Stimulated activated CD8-positive, alpha-beta memory T cell treated with anti-CD3 and anti-CD28 coated beads, Interleukin-7, amount 100 ng/mL, for 4 hours (primary cell): ENCODE measurements at places on chromosomes 3 and 15.

DNA sequence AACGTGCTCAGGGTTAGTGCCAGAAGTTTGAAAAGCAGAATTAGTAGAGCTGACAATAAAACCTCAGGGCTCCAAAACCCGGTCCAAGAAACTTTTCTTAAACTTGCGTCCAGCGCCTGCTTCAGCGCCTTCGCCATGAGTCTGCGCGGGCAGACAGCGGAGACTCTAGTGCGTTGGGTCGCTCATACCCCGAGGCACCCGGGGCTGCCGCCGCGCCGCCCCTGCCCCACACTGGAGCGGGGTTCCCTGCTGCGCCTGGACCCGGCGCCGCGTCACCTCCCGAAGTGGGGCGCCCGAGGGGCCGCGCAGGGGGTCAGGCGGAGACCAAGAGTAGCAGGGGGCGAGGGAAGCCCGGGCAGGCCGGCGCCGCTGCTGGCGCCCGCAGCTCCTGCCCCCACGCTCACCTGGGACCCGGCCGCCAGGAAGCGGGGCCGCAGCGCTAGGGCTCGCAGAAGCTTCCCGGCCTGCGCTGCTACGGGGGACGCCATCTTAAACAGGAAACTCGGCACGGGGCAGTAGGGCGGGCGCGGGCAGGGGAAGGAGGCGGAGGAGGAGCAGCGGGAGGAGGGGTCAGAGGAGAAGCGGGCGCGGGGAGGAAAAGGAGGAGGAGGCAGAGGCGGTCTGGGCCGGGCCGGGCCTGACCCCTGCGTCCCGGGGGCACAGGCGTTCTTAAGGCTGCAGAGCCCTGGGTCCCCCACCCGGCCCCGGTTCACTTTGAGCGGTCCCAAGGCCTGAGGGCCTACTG is at the start of gene SUCLG2:
TSS of gene SUCLG2 (minus strand) at position 514 of the 745 bp plus-strand sequence. CDS start at position 488, 26 bp downstream.
- peak; percentile 78 for DNase-seq

GRCh38 chr3:39267631-39268548 is 11.9 kb downstream of the CX3CR1 start:
- peak; percentile 75 for DNase-seq

DNA sequence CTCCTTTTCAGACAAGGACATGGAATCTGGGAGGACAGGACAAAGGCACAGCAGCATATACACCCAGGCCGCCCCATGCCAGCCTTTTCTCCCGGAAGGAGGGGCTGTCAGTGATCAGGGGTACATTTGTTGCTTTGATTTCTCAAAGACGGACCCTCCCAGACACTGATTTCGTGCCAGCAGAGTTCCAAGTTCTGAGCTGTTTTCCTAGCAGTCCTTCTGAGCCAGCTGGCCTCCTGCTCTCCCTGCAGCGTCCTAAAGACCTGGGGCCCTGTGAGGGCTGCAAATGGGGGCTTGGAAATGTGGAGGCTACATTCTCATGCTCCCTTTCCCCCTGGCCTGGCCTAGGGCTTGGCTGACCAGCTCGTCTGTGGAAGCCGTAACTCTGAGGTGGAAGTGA is 22.3 kb downstream of the CTSH start:
- DNase-seq, result no peak

GRCh38 chr15:81097890-81098280 is 36.2 kb upstream of the CFAP161 start:
- no peak for DNase-seq

- no peak for DNase-seq
Observed at GRCh38 chr3:23341147-23341838, 138.2 kb downstream of the UBE2E2 start.

GRCh38 chr15:50232791-50233190 is 32.7 kb downstream of the HDC start:
- DNase-seq, result no peak

- DNase-seq, result no peak
Observed at GRCh38 chr15:99615460-99615859, 49.7 kb downstream of the MEF2A start.
